ENCODE measurements at places on chromosomes 4 and X.

DNA sequence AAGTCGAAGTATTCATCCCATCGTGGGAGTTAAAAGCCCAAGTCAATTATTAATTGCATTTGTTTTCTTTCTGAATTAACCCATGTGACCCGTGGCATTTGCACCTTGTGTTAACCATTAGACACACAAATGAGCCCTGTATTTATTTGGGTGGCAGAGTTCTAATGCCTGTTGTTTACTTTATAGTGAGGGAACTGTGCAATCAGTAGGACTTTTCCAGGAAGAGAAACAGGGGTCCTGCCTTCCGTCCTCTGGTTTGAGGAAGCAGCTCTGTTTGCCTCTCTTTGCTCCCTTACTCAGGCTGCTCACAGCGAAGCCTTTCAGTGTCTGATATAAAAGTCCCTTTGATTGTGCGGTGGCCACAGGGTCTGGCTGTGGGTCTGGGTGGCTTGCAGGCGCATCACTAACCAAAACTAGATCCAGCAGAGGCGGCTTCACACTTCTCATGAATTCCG is 263.6 kb downstream of the PTTG2 start:
- DNase-seq = no peak

GRCh38 chrX:42783451-42783850 is 5.5 kb upstream of the PPP1R2C start:
- no peak for DNase-seq

DNA sequence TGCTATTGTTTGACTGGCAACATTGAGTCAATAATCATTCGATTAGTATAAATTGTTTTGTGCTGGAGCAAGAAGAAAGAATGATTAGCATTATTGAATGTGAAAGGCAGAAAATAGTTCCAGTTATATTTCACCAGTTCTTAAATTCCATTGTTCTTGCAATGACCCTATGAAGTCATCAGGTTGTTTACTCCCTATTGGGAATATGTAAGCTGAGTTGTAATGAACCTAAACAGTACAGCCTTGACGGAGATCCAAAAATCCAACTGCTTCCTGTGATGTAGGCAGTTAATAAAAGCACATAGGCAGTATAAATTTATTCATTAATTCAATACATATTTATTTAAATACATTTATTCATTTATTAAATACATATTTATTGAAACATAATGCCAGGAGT is 947.5 kb downstream of the PCDH7 start:
- no peak for DNase-seq

DNA sequence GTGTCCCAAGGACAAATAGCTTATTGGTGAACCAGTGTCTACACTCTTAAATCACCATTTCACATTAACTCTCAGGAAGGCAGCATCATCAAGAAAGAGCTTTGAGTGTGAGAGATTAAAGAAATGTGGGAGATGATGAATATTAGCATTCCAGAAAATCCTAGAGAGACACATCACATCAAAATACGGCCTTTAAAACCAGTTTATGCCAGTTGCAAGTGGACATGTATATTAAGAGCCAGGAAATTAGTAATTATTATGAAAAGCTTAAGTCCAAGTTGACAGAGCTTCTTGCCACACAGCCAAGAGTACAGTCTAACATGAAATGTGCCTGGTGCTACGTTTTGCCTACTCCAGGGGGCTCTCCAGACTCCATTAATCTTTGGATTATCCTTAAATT is 503.0 kb upstream of the BOD1L1 start:
- DNase-seq = no peak

GRCh38 chr4:175705407-175705806 is 106.7 kb downstream of the GPM6A start:
- DNase-seq = no peak

DNA sequence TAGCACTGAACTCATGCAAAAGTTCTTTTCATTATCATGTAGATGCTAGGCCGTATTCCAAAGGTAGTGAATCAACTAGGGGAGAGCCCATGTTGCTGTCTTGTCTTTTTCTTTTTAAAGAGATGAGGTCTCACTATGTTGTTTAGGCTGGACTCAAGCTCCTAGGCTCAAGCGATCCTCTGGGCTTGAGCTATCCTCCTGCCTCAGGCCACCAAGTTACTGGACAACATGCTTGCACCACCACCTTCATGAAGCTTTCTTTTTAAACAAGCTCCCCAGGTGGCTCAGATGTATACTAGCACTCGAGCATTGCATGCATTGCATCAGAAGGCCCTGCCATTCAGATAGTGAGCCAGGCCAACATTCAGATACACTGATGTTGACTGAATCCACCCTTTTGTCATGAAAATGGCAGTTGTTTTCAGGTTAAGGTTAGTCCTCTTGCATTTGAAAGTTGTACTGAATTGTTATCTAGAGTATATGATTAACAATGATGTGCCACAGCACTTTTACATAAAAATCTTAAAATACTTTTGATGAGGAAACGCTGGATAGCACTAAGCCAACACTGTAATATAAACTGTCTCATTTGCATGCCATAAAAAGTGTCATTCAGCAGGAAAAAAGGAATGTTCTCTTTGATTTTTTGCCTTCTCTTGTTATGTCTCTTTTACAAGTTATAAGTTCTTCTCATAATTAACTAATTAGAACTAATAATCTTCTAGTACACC is 76.7 kb downstream of the FNIP2 start:
- DNase-seq = no peak

GRCh38 chr4:185723631-185724260 is 88.2 kb downstream of the SORBS2 start:
- DNase-seq = no peak

- peak; percentile 59 for DNase-seq
Observed at GRCh38 chr4:88382621-88383020, 4.0 kb downstream of the HERC6 start.
